ENCODE measurements at places on chromosomes 2 and 18.

DNA sequence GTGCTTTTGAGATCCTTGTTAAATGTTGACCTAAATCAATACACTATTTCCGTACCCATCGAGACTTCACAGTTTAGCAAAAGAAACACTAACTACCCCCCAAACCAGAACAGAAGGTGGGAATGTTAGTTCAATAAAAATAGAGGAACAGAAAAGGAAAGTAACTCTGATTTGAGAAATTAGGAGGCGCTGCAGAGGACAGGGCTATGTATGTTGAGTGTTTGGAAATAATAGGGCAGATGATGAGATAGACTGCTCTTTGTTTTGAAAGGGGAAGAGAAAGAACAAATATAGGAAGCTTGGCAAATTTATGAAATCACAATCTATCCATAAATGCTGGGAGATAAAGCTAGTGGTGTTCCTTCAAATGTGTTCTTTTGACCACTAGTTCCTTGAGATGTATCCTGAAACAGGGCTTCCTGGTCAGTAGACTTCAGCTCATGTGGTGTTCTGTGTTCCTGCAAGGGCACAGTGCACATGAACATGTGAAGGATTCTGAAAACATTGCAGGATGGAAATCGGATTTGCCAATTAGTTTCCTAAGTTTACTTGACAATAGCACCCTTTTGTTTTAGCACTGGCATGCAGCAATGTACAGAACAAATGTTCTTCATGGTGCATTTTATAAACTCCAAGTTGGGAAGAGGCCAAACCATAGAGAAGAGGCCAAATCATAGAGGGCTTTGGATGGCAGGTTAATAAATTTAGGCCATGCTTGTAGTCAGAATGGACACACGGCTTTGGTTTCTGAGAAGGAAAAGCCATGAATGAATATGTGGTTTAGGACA lies 39.8 kb downstream of the RHBDD1 start:
- no peak for DNase-seq

DNA sequence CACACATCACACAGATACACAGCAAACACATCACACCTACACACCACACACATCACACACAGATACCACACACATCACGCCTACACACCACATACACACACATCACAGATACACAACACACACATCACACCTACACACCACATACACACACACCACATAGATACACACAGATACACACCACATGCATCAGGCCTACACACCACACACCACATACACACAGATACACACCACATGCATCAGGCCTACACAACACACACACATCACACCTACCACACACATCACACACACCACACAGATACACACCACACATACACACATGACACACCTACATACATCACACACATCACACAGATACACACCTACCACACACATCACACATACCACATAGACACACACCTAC lies 158.8 kb downstream of the NDUFA10 start:
- no peak for DNase-seq

DNA sequence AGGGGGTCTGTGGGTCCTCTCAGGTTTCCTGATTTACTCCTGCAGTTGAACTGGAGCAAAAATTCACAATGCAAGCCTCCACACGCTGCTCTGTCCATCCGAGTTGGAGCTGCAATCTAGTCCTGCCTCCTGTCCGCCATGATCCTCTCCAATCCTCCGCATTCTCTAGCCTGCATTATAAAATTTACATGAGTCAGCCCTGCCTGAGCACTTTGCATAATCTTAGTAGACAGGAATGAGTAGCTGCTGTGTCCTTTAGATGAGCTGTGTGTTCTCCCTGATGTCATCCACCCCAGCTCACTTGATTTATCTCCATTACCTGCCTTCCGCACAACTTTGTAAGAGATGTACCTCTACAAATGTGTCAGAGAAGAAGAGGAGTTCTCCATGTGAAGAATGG lies 355.6 kb downstream of the STK39 start:
- DNase-seq: no peak

DNA sequence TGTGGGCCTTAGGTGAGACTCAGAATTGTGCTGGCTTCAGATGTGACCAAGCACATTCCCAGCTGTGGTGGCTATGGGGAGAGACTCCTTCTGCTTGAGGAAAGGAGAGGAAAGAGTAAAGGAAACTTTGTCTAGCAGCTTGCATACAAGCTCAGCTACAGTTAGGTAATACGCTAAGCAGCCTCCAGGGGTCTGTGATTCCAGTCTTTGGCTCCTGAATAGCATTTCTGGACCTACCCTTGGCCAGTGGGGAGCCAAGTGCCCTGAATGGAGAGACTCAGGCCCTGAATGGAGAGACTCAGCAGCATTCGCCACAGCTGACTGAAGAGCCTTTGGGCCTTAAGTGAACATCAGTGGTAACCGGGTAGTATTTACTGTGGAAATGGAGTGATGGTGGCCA lies 227.4 kb upstream of the CDH7 start:
- no peak for DNase-seq

- no peak for DNase-seq
These were observed 128.7 kb upstream of the GLI2 start for GRCh38 chr2:120606931-120607330.

DNA sequence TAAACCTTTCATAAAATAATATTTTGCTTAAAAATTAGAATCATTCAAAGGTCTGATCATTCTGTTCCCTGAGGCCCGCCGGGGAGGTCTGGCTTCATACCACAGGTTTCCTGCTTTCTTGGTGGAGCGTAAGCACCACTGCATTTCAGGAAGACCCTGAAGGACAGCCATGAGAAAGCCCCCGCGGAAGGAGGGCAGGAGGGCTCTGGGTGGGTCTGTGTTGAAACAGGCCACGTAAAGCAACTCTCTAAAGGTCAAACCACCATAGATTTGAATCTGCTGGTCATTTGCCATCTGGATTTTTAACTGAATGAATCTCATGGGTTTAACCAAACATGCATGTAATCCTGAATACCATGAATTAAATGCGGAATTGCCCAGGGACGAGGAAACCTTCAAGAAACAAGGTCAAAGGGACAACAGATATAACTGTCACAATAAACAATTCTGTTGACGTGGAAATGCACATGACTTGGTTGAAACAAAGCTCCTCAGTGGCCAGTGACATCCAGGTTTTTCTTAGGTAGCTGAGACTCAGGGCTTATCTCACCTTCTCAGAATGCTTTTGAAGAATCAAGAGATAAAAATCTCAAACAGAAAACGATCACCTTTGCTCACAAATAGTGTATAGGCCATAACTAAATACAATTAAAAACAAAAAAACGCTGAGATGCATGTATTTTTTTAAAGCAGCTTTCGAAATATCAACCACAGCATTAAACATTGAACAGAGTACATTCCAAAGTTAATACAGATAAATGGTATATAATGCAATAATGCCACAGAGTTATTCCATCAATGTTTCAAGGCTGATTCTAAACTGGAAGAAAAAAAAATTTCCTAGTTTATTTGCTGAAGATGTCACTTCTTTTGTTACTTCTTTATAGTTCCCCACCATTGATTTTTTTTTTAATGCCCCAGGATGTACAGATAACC lies 193.2 kb downstream of the BCL2 start:
- DNase-seq: peak; percentile 39

DNA sequence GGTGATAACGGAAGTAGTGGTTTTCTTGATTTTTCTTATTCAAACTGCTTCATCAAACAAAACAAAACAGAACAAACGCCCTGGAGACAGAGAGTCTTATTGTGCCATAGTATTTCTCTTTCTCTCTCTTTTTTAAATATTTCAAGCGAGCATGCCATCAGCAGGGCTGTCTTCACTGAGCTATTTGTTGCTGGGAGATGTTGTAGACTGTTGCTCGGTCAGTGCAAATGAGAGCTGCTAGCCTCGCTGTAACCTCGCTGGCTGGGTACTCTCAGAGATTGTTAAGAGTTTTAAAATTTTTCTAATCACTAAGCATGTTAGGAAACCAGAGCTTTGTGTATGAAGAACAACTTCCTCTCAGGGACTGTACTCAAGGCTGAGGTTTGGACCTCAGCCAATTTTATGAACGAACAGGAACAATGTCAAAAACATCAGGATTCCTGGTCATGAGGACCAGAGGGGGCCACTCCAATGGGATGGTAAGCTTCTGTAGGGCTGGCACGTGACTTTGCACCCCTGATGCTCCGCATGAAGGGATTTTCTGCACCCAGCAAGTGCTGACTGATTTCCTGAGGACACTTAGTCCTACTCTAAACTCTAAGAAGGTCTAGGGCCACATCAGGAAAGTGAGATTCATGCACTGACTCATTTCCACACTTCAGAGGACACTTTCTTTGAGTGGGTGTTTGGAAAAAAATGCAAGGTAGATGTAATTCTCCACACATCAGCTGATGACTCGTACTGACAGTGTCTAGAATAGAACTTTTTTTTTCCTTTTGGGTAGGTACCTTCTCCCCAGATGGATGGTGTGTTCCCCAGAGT lies 59.8 kb upstream of the IL1R1 start:
- peak; percentile 36 for DNase-seq

- DNase-seq: no peak
These were observed 179.4 kb downstream of the SEPTIN10 start for GRCh38 chr2:109434351-109434750.
